ENCODE measurements at places on chromosomes 12 and 14.
A peak's percentile ranks its signal among the peaks of the same experiment; 100 is the strongest.

DNA sequence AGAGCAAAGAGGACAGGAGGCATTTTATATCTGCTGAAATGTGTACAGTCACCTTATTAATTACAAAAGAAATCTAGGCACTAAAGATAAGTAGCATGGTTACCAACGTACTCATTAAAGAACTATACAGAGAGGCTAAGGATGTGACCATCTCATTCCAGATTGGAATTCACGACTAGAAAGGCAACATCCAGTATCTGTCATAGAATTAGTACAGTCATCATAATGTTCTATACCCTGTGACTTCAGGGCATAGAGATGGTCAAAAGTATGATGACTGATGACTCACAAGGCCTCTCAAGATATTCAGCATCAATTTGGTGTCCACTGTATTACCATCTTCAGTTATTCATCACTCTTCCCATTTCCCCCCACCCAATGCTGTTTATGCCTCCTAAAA is 144.0 kb upstream of the PLEKHG7 start:
- no peak for DNase-seq

- no peak for DNase-seq
Observed at GRCh38 chr12:16070113-16070512, 159.0 kb downstream of the DERA start.

- no peak for DNase-seq
Observed at GRCh38 chr12:56753566-56753965, 1.4 kb upstream of the PRIM1 start.

GRCh38 chr14:52950898-52951680 is at the start of gene FERMT2:
FERMT2 (minus strand) TSS chr14:52951050; CDS start chr14:52950568, 482 bp downstream.
- no peak for DNase-seq

DNA sequence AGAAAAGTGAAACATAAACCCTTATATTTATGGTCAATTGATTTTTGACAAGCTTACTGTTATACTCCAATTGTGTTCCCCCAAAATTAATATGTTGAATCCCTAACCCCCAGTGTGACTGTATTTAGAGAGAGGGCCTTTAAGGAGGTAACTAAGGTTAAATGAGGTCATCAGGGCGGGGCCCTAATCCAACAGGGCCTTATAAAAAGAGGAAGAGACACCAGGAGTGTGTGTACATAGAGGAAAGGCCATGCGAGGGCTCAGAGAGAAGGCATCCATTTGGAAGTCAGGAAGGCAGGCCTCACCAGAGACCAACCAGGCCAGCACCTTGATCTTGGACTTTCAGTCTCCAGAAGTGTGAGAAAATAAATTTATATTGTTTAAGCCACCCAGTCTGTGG is 6.5 kb upstream of the VTI1B start:
- no peak for DNase-seq

DNA sequence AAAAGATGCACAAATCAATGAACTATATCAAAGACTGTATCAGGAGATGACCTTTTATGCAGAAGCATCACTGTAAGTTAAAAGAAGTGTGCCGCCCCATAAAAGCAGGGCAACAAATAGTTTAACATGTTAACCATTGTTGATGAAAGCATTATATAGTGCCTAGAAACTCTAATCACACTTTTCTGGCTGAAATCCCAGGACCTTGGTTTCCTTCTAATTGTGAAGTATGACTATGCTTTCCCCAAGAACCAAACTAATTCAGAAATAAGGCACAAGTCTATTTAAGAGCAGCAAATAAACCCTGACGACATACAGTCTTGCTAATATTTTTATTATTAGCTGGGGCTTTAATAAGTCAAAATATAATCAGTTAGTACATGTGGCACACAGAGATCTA is 21.7 kb downstream of the RACGAP1 start:
- DNase-seq, result no peak

DNA sequence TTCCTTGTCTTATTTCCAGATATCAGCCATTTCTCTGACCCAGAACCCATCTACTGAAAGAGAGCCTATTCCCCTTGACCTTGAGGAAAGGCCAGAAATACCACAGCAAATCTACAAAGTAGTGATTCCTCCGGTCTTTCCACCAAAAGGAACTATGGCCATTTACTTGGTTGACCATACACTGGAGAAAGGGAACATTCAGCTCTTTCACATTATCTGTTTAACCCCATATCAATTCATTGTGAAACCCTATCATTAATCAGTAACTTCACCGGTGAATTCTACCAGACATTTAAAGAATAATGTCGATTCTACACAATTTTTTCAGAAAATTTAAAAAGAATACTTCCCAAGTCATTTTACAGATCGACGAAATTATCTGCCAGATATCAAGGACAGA is 265.7 kb upstream of the CLEC14A start:
- DNase-seq, result no peak

- DNase-seq, result no peak
Observed at GRCh38 chr12:74317078-74317601, 220.5 kb upstream of the ATXN7L3B start.

GRCh38 chr12:105330931-105331804 is 677 bp downstream of the C12orf75 start:
- DNase-seq, result no peak

- DNase-seq, result no peak
Observed at GRCh38 chr14:52840877-52841276, 49.5 kb upstream of the GNPNAT1 start.

DNA sequence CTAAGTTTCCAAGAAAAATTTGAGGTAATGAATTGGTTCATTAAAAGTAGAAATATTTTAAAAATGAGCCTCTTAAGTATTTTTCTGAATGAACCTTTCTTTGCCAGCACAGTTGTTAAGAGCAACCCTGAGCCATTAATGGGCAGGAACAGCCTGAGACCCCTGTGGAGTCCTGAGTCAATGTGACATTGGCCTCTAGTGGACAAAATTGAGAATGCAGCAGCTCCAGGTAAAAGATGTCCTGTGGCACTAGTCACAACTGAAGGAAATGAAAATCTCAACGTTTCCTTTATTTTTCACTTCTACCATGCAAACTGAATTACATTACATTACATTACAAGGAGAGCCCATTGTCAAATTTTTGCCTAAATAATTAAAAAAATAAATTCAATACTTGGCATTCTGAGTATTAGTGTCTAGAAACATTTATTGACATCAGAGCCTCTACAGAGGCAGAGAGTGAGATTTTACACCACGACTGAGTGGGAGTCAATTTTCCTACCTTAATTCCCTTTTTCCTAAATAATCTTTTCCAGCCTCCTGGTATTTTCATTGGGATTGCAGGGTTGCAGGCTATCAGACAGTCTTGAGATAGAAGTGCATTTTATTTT is 135.7 kb downstream of the PPM1H start:
- DNase-seq, result peak; percentile 87

- DNase-seq, result no peak
Observed at GRCh38 chr12:82350161-82350560, 8.0 kb downstream of the CCDC59 start.

GRCh38 chr14:76729953-76730505 is 31.2 kb upstream of the VASH1 start:
- DNase-seq, result no peak

GRCh38 chr14:35741345-35742031 is 67.6 kb downstream of the RALGAPA1 start:
- no peak for DNase-seq

DNA sequence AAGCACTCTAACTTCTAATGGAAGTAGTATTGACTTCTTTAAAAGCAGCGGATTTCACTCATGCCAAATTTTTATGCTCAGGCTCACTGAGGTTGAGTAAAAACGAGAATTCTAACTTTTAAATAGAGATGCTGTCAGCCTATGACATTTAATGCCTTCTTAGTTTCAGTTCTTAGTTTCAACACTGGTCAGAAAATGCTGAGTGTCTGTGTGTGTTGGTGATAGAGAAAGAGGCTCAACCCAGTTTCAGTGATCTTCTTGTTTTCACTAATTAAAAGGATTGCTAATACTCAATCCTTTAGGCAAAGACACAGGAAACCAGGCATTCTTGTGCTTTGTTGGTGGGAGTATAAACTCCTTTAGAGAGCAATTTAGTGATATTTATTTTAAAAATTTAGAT is 31.0 kb downstream of the PEBP1 start:
- DNase-seq, result no peak

GRCh38 chr14:85978582-85979250 is 448.8 kb downstream of the FLRT2 start:
- no peak for DNase-seq

- no peak for DNase-seq
Observed at GRCh38 chr14:103450416-103450815, 65.2 kb downstream of the MARK3 start.

Measured in GOT3 (cell line).